Tibial nerve (tissue), 4 donors: ENCODE measurements at places on chromosomes 12 and 14. TPM values are rescaled to one million over a fixed set of nuclear protein-coding genes. Genes with fewer than 3 reads are reported as not detected.

- H3K27me3 ChIP-seq = no peaks in the 10 kb centered on the region
- DNase-seq = no peak
- H3K4me1 ChIP-seq = no peaks in the 10 kb centered on the region
- no peak overlapping the region for H3K4me3 ChIP-seq
Measured at GRCh38 chr12:107511292-107511691, 174.3 kb upstream of the PWP1 start.

DNA sequence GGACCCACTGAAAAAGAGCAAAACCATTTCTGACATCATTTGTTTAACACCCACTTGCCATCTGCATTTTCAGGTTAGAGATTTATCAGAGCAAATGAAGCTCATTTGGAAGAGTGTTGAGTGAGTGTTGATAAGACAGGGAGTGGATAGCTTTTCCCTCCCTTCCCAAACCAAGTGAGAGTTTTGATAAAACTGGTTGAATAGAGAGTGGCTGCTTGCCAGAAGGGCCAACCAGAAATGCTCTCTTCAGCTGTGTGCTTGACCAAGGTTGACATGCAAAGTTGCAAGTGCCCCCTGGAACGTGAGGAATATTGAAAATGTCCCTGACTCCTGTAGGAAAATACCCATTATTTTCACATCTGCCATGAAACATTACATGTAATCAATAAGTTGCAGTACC lies 1487.0 kb upstream of the FLRT2 start:
- no peak overlapping the region for H3K27ac ChIP-seq
- no peaks in the 10 kb centered on the region for H3K36me3 ChIP-seq
- no peaks in the 10 kb centered on the region for H3K27me3 ChIP-seq
- no peaks in the 10 kb centered on the region for H3K4me1 ChIP-seq
- no peak for DNase-seq

GRCh38 chr14:99841436-99842071 lies 48.3 kb downstream of the EML1 start:
- no peaks in the 10 kb centered on the region for H3K27me3 ChIP-seq
- DNase-seq = no peak
- H3K4me3 ChIP-seq = no peak overlapping the region

GRCh38 chr14:68384335-68384734 lies 408.5 kb downstream of the ZFP36L1 start:
- peak; percentile 55 for DNase-seq
- H3K4me1 ChIP-seq = peaks cover 18% of the 10 kb centered on the region
- no peaks in the 10 kb centered on the region for H3K27me3 ChIP-seq
- H3K36me3 ChIP-seq = no peaks in the 10 kb centered on the region

DNA sequence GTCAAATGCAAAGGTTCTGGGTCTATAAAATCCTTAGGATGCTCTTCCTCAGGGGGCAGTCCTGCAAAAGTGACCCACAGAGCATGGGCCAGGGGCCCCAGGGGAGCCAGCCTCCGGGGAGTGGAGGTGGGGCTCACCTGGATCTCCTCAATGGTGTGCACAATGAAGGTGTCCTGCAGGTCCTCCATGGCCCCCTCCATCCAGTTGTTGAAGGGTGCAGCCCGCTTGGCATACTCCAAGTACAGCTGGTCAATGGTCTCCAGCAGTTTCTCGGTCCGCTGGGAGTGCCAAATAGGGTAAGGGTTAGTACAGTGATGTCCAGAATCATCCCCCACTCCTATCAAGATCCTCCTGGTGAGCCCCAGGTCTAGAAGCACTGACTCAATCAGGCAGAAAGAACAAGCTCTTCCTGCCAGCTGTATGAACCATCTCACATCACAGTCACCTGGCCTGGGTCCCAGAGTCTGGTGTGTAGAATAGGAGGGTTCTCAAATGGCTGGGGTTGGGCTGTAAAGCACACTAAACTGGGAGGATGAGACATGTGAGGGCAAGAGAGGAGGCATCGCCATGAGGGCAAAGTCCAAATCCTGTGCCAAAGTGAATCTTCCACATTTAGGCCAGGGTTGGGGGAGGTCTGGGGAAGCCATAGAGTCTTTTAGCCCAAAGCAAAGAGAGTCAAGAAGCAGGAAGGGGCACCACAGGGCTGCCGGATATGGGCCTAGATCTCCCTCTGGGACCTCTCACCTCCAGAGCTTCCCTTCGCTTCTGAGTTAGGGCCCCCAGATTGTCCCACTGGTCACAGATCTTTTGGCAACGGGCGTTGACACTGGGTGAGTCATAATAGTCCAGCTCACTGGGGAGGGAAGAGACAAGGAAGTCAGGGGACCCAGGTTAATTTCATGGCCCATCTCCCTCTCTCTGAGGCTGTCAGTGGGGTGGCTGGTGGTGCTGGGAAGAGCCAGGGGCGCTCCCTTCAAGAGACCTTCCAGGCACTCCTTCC lies 91.5 kb upstream of the ZFP36L1 start:
- DNase-seq = no peak
- H3K4me3 ChIP-seq = no peak overlapping the region
- H3K27me3 ChIP-seq = no peaks in the 10 kb centered on the region
- H3K4me1 ChIP-seq = no peaks in the 10 kb centered on the region
- H3K27ac ChIP-seq = no peak overlapping the region
- peaks cover 84% of the 10 kb centered on the region for H3K36me3 ChIP-seq

GRCh38 chr12:93514853-93515252 lies 47.5 kb downstream of the MRPL42 start:
- H3K36me3 ChIP-seq = no peaks in the 10 kb centered on the region
- H3K4me3 ChIP-seq = no peak overlapping the region
- H3K4me1 ChIP-seq = no peaks in the 10 kb centered on the region
- DNase-seq = no peak

DNA sequence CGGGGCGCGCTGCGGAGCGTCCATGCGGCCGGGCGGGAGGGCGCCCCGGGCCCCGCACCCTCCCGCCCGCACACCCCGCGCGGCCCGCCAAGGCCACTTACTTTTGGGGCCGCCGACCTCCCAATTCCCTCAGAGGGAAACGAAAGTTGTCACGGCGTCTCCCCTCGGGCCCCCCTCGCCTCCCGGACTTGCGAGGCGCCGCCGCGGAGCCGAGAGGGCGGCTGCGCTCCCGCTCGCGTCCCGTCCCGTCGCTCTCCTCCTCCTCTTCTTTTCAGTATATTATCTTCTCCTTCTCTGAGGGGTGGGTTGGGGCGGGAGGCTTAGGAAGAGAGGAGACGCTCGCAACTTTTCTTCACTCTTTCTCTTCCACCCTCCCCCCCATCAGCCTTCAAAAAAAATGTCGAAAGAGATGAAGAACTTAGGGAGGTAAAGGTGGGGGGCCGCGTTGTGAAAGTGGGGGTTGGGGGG lies 613 bp downstream of the DUSP16 start:
- H3K4me3 ChIP-seq = peak overlapping the region; percentile 78
- peaks cover 9% of the 10 kb centered on the region for H3K4me1 ChIP-seq
- no peaks in the 10 kb centered on the region for H3K27me3 ChIP-seq
- no peak for DNase-seq

DNA sequence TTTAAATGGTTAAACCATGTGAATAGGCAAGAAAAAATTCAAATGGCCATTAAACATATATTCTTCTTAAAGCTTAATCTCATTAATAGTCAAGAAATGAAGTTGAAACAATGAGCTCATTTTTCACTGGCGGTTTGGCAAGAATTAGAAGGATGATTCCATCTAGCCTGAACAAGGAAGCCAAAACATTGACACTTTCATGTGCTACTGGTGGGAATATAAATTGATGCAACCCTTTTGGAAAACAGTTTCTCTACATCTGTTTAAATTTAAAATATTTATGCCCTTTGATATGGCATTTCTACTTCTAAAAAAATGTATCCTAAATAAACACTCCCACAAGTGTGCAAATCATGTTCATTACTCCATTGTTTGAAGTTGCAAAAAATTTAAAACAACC lies 174.7 kb upstream of the HIF1A start:
- peaks cover 53% of the 10 kb centered on the region for H3K4me1 ChIP-seq
- no peaks in the 10 kb centered on the region for H3K36me3 ChIP-seq
- no peak overlapping the region for H3K4me3 ChIP-seq

GRCh38 chr12:69284131-69284530 lies 44.8 kb downstream of the CPSF6 start:
- DNase-seq = peak; percentile 38
- H3K4me3 ChIP-seq = peak overlapping the region; percentile 6
- no peaks in the 10 kb centered on the region for H3K36me3 ChIP-seq
- no peak overlapping the region for H3K27ac ChIP-seq

GRCh38 chr12:92552412-92553108 lies 150.2 kb upstream of the PLEKHG7 start:
- no peaks in the 10 kb centered on the region for H3K4me1 ChIP-seq
- H3K4me3 ChIP-seq = no peak overlapping the region
- peak overlapping the region; percentile 47 for H3K27ac ChIP-seq
- no peak for DNase-seq

- no peak overlapping the region for H3K4me3 ChIP-seq
- H3K36me3 ChIP-seq = no peaks in the 10 kb centered on the region
- H3K27ac ChIP-seq = no peak overlapping the region
- H3K4me1 ChIP-seq = no peaks in the 10 kb centered on the region
- DNase-seq = no peak
Measured at GRCh38 chr12:84804691-84805473, 107.7 kb downstream of the SLC6A15 start.

DNA sequence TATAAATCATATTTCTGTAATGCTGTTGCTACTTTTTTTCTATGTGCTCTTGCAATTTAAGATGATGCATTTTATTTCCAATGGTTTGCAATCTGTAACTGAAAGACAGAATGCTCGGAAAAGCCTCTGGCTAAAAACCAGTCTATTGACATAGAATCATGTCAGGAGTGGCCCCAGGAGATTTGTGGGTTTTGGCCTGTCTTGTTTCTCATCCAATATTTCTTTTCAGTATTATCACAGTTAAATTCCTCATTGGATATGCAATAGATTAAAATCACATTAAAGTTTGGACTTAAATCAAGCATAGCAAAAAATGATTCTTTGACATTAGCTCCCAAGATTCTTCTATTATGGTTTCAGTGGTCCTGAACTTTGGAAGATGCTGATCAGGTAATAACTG lies 19.1 kb upstream of the SLC38A2 start:
- no peaks in the 10 kb centered on the region for H3K27me3 ChIP-seq
- no peaks in the 10 kb centered on the region for H3K36me3 ChIP-seq
- peak; percentile 73 for DNase-seq
- H3K4me1 ChIP-seq = peaks cover 22% of the 10 kb centered on the region
- peak overlapping the region; percentile 74 for H3K27ac ChIP-seq
- H3K4me3 ChIP-seq = no peak overlapping the region

- no peaks in the 10 kb centered on the region for H3K36me3 ChIP-seq
- peaks cover 57% of the 10 kb centered on the region for H3K4me1 ChIP-seq
- H3K27me3 ChIP-seq = peaks cover 23% of the 10 kb centered on the region
- H3K27ac ChIP-seq = peak within 1 kb of the TSS; percentile 71
Measured at GRCh38 chr12:131827961-131828534, at the start of gene MMP17. MMP17 (plus strand) TSS chr12:131828393; CDS start chr12:131828495, 102 bp downstream.

DNA sequence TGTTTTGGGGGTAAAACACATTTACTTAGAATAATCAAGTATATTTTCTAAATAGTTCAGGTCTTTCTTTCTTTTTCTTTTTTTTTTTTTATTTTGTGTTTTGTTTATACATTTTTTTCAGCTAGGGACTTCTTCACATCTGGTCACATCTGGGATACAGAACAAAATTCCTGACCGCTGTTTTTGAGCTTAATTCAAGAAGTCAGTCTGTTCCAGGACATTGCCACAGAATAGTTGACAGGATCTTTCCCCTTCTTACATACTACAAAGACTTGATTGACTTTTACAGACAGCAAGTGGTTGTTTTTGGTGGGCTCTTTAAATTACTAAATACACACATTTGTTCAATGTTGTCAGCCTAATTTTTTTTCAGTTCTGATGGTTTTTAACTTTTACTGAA lies 41.8 kb upstream of the DCN start:
- peak overlapping the region; percentile 45 for H3K27ac ChIP-seq
- H3K27me3 ChIP-seq = no peaks in the 10 kb centered on the region
- no peaks in the 10 kb centered on the region for H3K4me1 ChIP-seq
- DNase-seq = no peak

GRCh38 chr12:67091204-67091603 lies 178.0 kb upstream of the CAND1 start:
- H3K27me3 ChIP-seq = no peaks in the 10 kb centered on the region
- H3K4me3 ChIP-seq = no peak overlapping the region
- H3K27ac ChIP-seq = no peak overlapping the region
- no peaks in the 10 kb centered on the region for H3K36me3 ChIP-seq
- no peaks in the 10 kb centered on the region for H3K4me1 ChIP-seq

DNA sequence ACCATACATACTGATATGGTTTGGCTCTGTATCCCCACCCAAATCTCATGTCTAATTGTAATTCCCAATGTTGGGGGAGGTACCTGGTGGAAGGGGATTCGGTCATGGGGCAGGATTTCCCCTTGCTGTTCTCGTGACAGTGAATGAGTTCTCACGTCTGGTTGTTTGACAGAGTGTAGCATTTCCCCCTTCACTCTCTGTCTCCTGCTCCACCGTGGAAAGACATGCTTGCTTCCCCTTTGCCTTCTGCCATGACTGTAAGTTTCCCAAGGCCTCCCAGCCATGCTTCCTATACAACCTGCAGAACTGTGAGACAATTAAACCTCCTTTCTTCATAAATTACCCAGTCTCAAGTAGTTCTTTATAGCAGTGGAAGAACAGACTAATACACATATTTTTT lies 28.8 kb upstream of the DTX1 start:
- no peaks in the 10 kb centered on the region for H3K27me3 ChIP-seq
- no peak overlapping the region for H3K27ac ChIP-seq
- no peak overlapping the region for H3K4me3 ChIP-seq

- no peak overlapping the region for H3K4me3 ChIP-seq
- no peak for DNase-seq
- no peaks in the 10 kb centered on the region for H3K4me1 ChIP-seq
- H3K36me3 ChIP-seq = peaks cover 98% of the 10 kb centered on the region
- H3K27me3 ChIP-seq = no peaks in the 10 kb centered on the region
- no peak overlapping the region for H3K27ac ChIP-seq
Measured at GRCh38 chr14:102353126-102353619, 9.5 kb downstream of the CINP start.

MYBPC1 gene
- total RNA-seq = under 0.01 TPM

OR4K2 gene
- not detected for total RNA-seq

COX8C gene
- not detected for total RNA-seq

TRHDE gene
- 0.98 TPM for total RNA-seq

ALDH1L2 gene
- total RNA-seq = 10.7 TPM

PRH2 gene
- total RNA-seq = 14.4 TPM

SLC7A8 gene
- 36.9 TPM for total RNA-seq
